ENCODE measurements at places on chromosomes 7 and 10.
A peak's percentile ranks its signal among the peaks of the same experiment; 100 is the strongest.

- DNase-seq = no peak
These were observed 324.5 kb downstream of the GFRA1 start for GRCh38 chr10:115948465-115948864.

DNA sequence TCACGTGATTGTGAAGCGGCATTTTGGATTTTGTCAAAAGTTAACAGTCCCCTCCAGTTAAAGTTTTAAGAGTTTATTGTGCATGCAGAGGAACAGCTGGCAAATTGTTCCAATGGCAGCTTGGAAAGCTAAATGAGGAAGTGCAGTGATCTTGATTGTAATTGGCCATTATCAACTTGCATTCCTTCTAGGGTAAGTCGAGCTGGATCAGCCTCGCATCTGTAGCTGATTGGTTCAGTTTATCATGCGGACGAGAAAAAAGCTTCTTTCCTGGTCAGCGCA is 566 bp downstream of the ZNF789 start:
- peak; percentile 39 for DNase-seq

GRCh38 chr7:79272938-79273337 is 180.5 kb downstream of the MAGI2 start:
- no peak for DNase-seq

DNA sequence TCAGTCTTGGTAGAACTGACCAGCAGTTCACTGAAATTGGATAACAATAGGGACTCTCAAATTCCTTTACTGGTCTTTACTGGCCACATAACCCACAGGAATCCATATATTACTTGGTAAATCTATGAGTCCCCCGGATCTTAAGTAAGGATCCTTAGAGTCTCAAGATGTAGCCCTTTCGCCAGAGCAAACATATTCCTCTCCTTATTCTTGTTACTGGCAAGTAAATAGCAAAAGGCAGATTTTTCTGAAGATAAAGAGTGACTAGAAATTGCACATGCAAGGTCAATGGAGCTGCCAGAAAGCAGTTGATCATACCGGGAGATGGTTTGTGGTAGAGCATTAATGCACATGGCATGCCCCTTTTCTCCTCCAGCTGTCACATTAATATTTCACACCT is 283.0 kb downstream of the HDAC9 start:
- no peak for DNase-seq

GRCh38 chr10:91409069-91409868 is 875 bp upstream of the HECTD2 start:
- peak; percentile 26 for DNase-seq

DNA sequence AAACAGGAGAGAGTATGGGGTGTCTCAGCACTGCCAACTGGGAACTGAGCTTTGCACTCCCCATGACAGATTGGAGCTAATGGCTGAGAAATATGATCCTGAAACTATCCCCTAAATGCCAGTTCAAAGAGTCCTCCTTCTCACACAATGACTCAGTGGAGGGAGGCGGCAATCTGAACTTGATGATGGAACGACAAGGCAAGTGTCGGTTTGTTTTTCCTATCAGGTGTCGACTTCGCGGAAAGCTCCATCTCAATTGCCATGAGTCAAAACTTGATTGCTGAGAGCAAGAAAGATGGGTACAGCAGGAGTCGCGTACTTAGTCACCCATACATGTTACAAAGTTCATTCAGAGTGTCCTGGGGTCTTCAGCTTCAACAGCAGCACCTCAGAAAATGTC is 52.5 kb downstream of the NPY start:
- no peak for DNase-seq

GRCh38 chr10:119658274-119658673 is 7.1 kb downstream of the BAG3 start:
- no peak for DNase-seq

DNA sequence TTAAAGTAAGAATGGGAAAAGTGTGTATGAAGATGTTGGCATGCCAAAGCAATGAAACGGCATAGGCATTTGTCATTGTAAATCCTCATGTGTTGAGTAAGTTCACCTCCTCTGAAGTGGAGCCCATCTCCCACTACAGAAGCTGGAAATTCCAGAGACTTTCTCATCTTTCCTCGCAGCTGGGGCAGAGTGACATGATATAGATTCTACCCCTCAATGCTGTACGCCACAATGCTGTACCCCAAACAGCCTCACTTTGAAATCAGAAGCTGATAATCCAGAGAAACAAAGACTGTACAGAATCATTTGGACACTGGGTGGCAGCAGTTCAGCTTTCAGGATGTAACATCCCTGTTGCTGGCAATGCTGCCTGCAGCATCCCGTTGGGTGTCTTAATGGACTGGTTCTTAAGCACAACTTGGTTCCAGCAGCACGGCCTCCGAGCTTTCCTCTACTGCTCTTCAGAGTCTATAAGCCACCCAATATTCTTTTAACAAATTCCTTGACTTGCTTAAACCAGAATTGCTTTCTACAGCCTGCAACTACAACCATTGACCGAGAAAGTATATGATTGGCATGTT is 18.8 kb downstream of the ZC3HAV1L start:
- peak; percentile 65 for DNase-seq

DNA sequence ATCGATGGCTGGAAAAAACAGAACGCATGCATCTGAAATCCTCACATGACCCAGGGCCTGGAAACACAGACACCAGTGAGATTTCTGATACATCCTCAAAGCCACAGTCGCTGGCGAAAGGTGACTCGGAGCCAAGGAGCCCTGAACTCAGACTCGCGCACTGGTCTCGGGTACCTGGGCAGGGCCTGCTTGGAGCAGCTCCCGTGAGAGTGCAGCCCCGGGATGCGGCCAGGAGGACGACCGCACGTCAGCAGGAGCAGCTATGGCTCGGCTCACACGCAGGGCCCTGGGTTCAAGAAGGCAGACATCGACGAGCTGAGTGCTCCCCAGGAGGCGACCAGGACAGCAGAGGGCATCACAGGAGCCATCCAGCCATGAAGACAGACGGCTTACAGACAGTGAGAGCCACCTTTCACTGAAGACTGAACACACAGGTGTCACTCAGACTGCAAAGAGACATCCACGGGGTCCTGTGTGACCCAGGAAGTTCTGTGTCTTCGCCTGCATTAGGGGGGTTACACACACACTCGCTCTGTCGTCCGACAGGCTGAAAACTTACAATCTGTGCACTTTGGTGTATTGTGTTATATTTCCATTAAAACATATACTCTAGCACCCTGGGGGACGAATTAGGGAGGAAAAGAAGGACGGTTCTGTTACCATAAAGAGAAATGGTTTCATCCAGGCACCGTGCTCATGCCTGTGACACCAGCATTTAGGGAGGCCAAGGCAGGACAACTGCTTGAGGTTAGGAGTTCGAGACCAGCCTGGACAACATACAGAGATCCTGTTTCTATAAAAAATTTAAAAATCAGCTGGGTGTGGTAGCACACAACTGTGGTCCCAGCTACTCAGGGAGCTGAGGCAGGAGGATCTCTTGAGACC is 227.7 kb downstream of the MAD1L1 start:
- DNase-seq = no peak

Data from GM18507 (cell line).